ENCODE measurements at places on chromosomes 11 and 22. TPM values are rescaled to one million over a fixed set of nuclear protein-coding genes. Genes with fewer than 3 reads are reported as not detected.

Gene CCT8L2
- not detected for polyA plus RNA-seq

Gene OR8K3
- polyA plus RNA-seq: not detected

Gene PKDREJ
- polyA plus RNA-seq: not detected

Gene SERPIND1
- not detected for polyA plus RNA-seq

Gene OR2AG1
- 0.15 TPM for polyA plus RNA-seq

Gene ANGPTL5
- 0.42 TPM for polyA plus RNA-seq

Gene MFNG
- polyA plus RNA-seq: not detected

Gene SLC16A8
- polyA plus RNA-seq: not detected

Gene CSF2RB
- polyA plus RNA-seq: not detected

Gene SCGB1A1
- polyA plus RNA-seq: not detected

Gene ASCC2
- polyA plus RNA-seq: 4.3 TPM
